ENCODE measurements at places on chromosomes 2 and 18.

DNA sequence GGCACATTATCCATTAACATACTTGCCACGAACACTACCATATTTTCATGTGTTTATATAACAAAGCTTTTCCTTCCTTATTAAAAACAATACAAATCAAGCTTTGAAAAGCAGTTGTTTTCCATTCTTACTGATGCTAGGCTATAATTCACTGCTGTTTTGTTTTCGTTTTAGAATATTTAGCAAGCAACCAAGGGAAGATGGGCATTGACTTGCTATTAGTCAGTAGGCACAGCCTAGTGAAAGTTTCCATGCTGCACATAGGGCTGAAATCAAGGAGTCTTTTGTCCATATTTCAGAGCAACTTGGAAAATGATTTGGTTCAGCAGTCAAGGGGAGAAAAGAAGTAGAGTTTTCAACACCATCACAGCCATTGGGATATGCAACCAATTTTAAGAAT is 31.3 kb downstream of the BCL2 start:
- no peak for DNase-seq

- DNase-seq, result no peak
Measured at GRCh38 chr2:23901966-23902846, 24.7 kb downstream of the ATAD2B start.

DNA sequence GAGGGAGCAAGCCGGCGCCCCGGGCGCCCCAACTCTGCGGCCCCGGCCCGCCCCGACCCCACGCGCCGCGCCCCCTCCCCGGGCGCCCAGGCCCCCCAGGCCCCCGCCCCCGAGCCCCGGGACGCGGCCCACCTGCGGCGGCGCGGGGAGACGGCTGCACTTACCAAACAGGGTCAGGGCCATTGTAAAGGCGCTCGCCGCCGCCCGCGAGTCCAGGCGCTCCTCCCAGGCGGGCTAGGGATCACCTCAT is 526 bp downstream of the CHN1 start:
- no peak for DNase-seq

DNA sequence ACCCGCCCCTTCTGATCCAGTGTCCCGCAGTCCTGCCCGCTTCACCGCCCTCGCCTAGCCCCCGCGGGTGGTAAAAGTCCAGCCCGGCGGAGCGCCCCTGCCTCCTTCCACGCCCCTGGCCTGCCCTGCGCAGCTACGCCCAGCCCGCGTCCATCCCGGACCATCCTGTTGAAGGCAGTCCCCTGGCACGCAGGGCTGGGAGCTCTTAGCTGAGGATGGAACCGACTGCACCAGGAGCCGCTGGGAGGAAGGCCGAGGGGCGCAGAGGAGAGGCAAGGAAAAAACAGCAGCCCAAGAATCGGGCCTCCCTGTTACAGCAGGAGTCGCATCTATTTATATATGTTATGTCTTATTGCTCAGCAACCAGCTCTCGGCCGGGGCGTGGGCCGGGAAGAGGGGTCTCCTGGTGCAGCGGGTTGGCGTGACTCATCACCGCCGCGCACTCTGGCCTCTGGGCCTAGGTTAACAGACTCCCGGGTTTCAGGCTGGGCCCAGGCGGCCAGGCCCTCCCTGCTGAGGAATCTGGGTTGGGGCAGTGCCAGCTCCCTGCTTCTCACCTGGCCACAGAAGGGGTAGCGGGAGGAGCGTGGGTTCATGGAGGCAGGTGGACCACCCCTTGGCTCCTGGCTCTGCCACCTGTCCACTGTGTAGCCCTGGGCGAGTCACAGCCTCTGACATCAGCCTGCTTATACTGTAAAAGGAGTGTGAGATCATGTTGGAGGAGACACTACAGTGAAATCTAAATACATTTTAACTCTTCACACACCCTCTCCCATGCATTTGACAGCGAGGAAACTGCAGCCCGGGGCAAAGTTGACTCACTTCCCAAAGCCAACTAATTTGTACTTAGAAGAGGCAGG is 13.4 kb upstream of the MAP3K2 start:
- no peak for DNase-seq

- no peak for DNase-seq
Measured at GRCh38 chr2:139411236-139411635, 631.0 kb upstream of the NXPH2 start.

GRCh38 chr2:46117994-46118393 is 179.2 kb upstream of the EPAS1 start:
- DNase-seq, result no peak

DNA sequence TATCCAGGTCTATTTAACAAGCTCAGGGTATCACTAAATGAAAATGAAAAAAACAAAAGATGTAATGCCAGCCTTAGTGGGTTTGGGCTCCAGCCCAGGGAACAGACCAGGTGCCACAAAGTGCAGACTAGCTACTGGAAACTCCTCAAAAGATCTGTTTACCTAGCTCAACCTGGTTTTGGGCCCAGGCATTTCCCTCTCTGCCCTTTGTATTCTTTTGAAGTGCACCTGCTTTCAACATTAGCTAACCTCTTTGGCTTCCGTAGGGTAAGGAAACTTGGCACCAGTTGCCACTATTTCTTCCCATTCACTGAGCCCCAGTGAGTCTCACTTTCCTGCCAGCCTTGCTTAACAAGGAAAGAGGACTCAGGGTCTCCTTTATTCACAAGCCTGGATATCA is 123.6 kb upstream of the CDCA7 start:
- DNase-seq, result no peak

GRCh38 chr2:25132299-25132635 is 36.1 kb downstream of the POMC start:
- DNase-seq, result no peak

DNA sequence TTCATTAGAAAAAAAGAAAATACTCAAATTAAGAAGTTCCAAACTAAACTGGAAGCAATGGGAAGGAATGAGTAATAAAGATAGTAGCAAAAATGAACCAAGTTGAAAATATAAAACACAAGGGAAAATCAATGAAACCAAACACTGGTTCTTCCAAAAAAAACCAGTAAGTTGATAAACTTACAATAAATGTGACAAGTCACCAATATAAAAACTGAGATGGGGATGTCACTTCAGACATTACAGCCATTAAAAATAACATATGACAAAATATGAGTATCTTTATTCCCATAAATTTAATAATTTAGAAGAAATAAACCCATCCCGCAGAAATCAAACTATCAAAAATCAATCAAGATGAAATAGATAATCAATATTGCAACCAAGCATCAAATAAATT is 633.9 kb upstream of the RAB6C start:
- no peak for DNase-seq

GRCh38 chr18:32730068-32730467 is 42.8 kb downstream of the KLHL14 start:
- no peak for DNase-seq

- DNase-seq, result no peak
Measured at GRCh38 chr2:216920937-216921456, 61.1 kb upstream of the TNP1 start.
